Coronary artery (tissue), 2 donors: ENCODE measurements at places on chromosomes 11 and 22.

- no peak for DNase-seq
Observed at GRCh38 chr22:20433686-20434241, 3.9 kb downstream of the SCARF2 start.

DNA sequence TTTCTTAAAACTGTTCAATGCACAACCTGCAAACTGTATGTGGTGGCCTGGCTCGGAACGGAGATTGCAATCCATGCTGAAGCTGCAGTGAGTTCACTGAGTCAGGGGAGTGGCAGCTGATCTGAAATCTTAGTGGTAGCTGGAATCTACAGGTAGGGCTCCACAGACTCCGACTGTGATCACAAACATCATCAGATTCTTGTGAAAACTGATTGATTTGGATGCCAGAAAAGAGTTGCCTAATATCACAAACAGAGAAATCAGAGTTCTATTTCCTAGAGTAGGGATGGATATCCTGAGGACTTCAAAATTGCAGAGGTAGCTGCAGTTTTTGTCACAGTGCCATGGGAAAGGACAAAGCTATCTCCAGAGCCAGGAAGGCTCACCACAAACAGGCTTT lies 57.5 kb upstream of the SC5D start:
- no peak for DNase-seq

DNA sequence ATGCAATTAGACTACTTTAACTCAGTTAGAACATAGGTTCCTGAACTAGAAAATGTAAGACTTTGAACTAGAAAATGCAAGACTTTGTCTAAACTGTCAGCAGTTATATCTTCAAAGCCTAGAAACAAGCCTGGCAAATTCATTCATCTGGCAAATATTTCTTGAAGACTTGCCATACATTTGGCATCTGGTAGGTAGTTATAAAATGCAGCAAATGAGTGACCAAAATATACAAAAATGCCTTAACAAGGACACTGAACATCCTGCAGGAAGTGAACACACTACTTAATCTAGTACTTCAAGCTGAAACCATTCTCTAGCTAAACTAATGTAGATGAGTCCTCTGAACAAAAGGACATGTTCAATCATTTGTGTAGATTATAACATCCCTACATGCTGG lies 84.7 kb upstream of the SCUBE2 start:
- no peak for DNase-seq

GRCh38 chr22:20010307-20011122 lies 6.1 kb downstream of the ARVCF start:
- no peak for DNase-seq

DNA sequence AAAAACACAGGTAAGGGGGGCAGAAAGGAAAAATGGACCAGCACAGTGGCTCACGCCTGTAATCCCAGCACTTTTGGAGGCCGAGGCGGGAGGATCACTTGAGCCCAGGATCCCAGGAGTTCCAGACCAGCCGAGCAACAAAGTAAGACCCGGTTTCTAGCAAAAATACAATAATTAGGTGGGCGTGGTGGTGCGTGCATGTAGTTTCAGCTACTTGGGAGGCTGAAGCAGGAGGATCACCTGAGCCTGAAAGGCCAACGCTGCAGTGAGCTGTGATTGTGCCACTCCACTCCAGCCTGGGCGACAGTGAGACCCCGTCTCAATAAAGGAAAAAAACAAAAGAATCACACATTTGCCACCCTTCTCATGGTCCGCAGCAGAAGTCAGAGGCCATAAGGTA lies 519.4 kb downstream of the BRD1 start:
- peak; percentile 14 for DNase-seq

- DNase-seq, result no peak
Observed at GRCh38 chr11:14972581-14973495, 687 bp upstream of the CALCA start.

DNA sequence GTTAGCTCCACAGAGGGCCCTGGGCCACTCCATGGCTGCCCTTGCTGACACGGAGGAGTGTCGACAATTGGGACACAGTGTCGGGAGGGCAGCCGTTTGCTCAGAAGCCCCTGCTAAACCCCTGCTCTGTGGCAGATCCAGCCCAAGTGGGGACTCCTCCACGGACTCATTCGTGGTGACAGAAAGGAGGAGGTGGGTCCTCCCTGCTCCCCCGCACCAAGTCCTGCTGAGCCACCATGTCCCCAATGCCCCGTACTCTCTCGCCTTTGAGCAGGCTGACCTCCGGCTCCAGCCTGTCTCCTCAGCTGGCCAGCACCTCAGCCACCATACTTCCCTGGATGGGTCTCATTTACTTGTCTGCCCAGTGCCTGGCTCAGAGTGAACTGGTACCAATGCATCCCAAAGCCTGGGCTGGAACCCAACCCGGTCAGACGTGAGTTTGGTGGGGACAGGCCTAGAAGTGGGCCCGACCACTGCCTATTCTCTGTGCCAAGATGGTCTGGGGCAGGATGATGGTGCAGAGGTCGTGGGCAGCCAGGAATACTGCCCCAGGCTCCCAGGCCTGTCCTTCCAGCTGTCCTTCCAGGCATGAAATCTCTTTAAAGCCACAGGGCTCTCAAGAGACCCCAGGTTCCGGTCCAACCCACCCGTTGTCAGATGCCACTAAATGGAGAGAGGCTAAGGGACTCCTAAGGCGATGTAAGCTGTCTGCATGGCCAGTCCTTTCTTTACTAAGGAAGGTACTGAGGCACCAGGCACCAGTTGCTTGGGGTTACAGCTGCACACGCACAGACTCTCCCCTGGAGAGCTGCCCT lies 4.3 kb downstream of the CBX6 start:
- DNase-seq, result peak; percentile 72
